AG10803 (cell line): ENCODE measurements at places on chromosomes 11 and 22.
A peak's percentile ranks its signal among the peaks of the same experiment; 100 is the strongest.

DNA sequence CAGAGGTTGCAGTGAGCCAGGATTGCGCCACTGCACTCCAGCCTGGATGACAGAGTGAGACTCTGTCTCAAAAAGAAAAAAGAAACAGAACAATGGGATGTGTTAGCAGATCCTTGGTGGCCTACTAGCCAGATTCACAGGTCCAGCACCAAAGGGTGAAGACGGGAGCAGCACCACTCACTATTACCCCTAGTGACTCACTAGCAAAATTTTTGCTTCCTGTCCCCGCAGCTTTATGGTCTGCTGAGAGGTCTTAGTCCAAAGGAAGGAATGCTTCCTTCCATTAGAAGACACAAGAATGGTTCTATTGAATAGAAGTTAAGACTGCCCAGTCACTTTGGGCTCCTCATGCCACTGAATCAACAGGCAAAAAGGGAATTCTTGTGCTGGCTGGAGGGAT lies 35.9 kb upstream of the NUP50 start:
- peak; percentile 72 for DNase-seq

GRCh38 chr11:111449696-111450479 lies 62.3 kb downstream of the BTG4 start:
- no peak for DNase-seq

GRCh38 chr22:38305471-38306448 lies 11.5 kb downstream of the CSNK1E start:
- no peak for DNase-seq

- DNase-seq: no peak
Observed at GRCh38 chr11:117055469-117055868, 42.8 kb downstream of the SIK3 start.

DNA sequence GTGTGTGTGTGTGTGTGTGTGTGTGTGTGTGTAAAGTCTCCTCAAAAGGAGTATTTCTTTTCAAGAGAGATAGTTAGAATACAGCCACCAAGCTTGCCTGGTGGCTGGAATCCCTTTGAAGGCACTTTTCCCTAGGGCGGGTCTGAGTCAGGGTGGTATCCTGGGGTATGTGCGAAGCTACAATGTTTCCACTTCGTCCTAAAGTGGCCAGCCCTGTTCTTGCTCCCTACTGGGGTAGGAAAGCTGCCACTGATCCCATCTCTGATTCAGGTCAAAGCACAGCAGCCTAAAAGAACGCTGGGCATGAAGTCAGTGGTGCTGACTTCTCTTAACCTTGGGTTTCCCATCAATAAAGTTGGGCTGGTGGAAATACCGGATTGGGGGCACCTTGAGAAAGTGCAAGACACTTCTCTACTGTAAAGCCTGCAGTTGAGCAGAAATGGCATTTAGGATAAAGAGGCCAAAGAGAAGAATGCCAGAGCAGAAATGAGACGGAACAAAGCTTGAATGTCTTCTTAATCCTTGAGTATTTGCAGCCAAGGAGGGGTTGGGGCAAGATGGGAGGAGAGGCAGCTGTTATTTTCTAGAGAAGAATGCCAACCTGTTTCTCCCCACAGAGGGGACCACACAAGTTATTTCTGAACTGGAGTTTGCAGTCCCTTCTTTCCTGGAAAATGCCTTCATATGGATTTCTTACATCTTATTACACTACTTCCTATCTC lies 35.3 kb downstream of the ZNRF3 start:
- DNase-seq: no peak

- DNase-seq: no peak
Observed at GRCh38 chr11:35641171-35641897, 21.2 kb upstream of the TRIM44 start.
